Thoracic aorta endothelial cell (primary cell): ENCODE measurements at places on chromosomes 3 and 15. TPM values are rescaled to one million over a fixed set of nuclear protein-coding genes. Genes with fewer than 3 reads are reported as not detected.

The PIK3R4 gene
- total RNA-seq = 44.4 and 48.5 TPM in 2 replicates

The MTHFS gene
- total RNA-seq = 11.0 and 13.4 TPM in 2 replicates

The COLQ gene
- total RNA-seq = 0.13 and 1.1 TPM in 2 replicates

The CCDC54 gene
- total RNA-seq = not detected in 2 replicates
